CD4-positive, alpha-beta T cell treated with Interleukin-15 for 4 hours (primary cell): ENCODE measurements at places on chromosomes 3 and 15.

DNA sequence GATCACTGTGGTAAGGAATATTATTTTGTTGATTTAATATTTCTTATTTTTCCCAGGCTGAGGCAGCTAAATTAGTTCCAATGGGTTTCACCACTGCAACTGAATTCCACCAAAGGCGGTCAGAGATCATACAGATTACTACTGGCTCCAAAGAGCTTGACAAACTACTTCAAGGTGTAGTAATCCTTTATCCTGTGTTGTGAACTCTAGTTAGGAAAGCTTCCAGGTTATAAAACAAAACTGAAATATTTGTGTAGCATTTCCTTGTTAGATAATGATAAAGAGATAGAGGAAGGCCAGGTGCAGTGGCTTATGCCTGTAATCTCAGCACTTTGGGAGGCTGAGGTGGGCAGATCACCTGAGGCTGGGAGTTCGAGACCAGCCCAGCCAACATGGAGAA is 11.1 kb downstream of the RAD51 start:
- DNase-seq = no peak

DNA sequence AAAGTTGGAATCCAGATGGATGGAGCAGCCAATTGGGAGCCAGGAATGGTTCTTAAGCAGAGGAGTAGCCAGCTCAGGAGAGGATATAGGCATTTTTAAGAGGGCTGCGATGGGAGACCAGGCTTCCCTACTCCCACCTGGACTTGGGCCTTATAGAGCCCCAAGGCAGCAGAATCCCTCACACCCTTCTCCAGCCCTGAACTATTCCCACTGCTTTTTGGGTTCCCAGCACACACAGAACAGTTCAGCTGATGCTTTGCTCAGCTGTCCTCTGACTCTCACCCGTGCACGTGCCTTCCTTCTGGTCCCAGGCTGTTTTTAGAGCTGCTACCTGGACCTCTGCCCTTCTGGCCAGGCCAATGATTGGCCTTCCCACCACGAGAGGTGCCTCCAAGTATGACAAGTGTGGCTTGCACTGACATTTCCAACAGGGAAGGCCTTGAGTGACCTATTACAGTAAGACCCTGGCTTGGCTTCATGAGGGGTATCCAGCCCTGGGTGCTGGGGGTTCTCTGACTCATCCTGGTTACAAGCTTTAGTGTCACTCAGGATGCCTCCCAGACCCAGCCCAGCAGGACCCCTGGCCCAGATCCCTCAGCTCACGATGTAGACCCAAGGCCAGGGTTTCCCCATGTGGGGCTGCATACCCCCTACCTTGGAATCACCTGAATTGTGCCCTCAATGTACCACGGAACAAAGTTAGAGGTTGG is 25.2 kb downstream of the NOX5 start:
- DNase-seq = no peak

DNA sequence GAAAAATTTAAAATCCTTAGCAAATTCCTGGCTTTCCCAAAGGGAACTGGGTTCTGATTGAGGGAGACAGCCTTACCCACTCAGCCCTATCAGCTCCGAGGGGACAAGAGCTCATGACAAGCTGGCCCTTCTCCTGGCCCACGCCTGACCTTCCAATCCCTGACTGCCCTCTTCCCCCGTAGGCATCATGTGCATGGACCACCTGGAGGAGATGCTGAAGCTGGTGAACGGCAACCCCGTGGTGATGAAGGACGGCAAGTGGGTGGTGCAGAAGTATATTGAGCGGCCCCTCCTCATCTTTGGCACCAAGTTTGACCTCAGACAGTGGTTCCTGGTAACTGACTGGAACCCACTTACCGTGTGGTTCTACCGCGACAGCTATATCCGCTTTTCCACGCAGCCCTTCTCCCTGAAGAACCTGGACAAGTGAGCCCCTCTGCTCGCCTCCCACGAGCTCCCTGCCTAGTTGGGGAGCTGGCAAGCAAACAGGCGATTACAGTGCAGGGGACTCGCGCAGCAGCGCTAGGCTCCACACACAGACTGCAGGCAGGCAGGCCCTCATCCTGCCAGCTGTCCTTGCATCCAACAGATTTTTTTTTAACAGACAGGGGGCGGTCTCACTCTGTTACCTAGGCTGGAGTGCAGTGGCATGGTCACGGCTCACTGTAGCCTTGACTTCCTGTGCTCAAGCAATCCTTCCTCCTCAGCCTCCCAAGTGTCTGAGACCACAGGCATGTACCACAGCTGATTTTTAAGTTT is 16.8 kb downstream of the RPUSD3 start:
- DNase-seq = no peak

DNA sequence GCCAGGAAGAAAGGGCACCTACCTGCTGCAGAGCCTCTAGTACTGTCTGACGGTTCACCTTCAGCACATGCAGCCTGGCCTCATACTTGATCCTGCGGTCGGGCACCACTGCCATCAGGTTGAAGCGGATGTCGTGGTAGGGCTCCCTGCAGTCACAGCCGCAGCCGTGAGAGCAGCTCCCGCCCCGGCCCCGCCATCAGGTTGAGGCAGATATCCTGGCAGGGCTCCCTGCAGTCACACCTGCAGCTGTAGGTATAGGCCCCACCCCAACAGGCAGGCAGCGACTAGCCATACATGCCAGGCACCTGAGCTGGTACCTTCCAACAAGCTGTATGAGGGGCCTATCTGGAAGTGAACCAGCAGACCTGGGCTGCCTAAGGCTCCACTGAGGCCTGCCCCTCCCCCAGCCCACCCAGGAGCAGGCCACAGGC is 38.7 kb downstream of the SEMA3G start:
- DNase-seq = no peak

DNA sequence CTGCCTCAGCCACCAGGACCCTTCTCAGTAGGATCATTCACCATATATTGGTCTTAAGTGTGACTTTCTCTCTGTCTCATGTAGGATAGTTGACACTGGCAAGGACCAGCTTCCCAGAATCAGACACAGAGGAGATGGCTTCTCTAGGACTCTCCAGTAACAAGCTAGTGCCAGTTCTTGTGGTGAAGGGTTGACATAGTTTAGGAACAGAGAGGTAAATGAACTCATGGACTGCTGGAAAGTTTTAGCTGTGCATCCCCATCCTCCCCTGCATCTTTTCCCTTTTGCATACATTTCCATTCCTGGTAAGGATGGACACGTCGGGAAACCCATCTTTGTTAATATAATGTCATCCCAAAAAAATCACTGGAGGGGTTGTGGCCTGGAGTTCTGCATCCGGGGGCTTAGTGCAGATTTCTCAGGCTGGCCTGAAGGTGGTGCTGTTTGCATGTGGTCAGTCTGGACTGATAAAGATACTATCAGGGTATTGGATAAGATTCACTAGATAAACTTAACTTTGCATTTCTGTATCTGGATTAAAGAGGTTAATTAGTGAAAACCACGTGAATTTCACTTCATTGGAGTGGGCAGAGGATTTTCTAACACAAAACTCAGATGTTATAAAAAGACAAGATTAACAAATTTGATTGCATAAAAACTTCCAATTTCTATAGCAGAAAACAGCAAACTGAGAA is 110.8 kb downstream of the TBC1D2B start:
- DNase-seq = peak; percentile 61

DNA sequence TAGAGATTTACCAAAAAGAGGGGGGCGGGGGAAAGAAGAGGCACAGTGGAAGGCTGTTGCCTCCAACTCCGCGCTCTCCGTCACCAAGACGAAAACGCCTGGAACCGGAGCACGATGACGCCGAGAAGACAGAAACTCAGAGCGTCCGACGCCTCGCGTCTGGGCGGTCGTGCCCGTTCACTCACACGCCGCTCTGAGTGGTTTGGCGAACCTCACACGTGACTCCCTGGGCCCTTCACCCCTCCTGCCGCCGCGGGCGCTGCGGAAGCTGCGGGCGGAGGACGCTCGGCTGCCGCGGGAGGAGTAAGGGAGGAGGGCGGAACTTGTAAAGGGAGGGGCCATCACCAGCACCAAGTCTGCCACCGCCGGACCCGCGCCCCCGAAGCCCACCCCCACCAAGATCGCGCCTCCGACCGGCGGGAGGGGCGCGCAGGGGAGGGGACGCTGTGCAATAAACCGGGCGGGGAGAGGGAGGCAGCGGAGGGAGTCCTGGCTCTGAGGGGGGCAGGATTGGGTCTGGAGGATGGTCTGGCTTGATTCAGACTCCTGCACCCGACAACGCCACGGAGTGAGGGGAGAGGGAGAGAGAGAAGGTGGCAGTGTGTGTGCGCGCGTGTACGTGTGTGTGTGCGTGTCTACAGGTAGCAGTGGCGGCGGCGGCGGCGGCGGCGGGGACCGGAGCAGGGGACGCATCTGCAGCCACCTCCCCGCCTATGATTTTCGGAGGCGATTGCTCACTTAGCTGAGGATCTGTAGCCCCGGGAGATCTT is 1.9 kb upstream of the NLGN1 start:
- peak; percentile 1 for DNase-seq

- no peak for DNase-seq
These were observed 687 bp downstream of the GPR176 start for GRCh38 chr15:39919411-39919747.

GRCh38 chr3:22779737-22780136 is 423.4 kb upstream of the UBE2E2 start:
- DNase-seq = no peak
